ENCODE measurements at places on chromosomes 3 and 15. TPM values are rescaled to one million over a fixed set of nuclear protein-coding genes. Genes with fewer than 3 reads are reported as not detected.

DNA sequence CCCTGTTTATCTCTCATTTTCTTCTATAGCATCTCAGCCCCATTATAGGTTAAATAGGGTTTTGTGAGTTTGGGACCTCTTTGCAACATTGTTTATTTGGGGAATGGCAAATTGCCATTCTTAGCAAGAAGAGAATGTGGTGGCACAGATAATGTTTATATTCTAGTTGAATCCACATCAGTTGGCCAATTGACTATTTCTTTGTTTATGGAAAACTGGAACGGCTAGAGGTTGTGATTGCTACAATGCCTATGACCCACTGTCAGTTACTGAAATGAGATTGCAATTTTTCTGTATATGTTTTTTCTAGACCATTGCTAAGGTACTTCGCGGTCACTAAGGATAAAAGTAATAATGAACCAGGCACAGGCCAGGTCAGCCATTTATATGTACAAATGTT is 44.6 kb upstream of the CFAP20DC start:
- peaks cover 1% of the 10 kb centered on the region for H3K27me3 ChIP-seq
- H3K27ac ChIP-seq: no peak overlapping the region
- H3K4me1 ChIP-seq: no peaks in the 10 kb centered on the region
- DNase-seq: no peak
- H3K36me3 ChIP-seq: peaks cover 5% of the 10 kb centered on the region
- H3K4me3 ChIP-seq: no peak overlapping the region

The JMJD7 gene
- total RNA-seq: 7.1 TPM

The SKOR1 gene
- not detected for total RNA-seq

GRCh38 chr15:64454282-64454681 is 6.1 kb upstream of the ZNF609 start:
- H3K36me3 ChIP-seq: peaks cover 10% of the 10 kb centered on the region
- peaks cover 15% of the 10 kb centered on the region for H3K4me1 ChIP-seq
- no peaks in the 10 kb centered on the region for H3K27me3 ChIP-seq
- DNase-seq: no peak
- H3K27ac ChIP-seq: no peak overlapping the region

GRCh38 chr15:29031502-29032228 is 145.9 kb downstream of the APBA2 start:
- H3K27me3 ChIP-seq: peaks cover 1% of the 10 kb centered on the region
- no peak overlapping the region for H3K4me3 ChIP-seq
- DNase-seq: no peak

The A4GNT gene
- not detected for total RNA-seq

DNA sequence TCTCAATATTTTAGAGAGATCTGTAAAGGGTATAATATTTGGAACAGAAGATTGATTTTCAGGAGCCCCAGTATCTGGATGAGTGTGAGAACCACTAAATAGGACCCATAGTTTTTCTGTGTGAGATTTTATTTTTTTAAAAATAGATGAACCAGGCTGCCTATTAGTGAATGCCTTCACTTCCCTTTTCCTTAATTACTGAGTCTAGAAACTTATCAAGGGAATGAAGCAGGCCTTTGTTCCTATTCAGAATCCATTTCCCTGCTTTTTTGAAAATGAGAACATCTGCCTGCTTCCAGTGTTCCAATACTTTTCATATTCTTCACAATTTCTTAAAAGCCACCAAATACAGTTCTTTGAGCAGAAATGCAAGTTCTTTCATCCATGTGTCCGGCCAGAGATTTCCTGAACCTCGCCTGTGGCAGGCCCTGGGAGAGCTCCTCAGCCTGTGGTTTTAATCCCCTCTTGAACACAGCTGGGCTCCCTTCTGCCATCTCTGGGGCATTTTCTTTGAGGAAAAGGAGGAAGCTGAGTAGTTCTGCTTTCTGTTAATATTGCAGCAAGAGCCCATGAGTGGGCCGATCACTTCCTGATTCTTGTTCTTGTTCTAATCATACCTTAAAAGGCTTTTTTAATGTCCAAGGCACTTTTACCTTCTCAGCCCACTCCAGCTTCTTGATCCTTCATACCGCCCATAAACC is 4.7 kb downstream of the EHD4 start:
- peaks cover 49% of the 10 kb centered on the region for H3K4me1 ChIP-seq
- no peak overlapping the region for H3K4me3 ChIP-seq
- H3K27ac ChIP-seq: peak overlapping the region; percentile 56
- H3K36me3 ChIP-seq: no peaks in the 10 kb centered on the region
- no peak for DNase-seq
- peaks cover 2% of the 10 kb centered on the region for H3K27me3 ChIP-seq

DNA sequence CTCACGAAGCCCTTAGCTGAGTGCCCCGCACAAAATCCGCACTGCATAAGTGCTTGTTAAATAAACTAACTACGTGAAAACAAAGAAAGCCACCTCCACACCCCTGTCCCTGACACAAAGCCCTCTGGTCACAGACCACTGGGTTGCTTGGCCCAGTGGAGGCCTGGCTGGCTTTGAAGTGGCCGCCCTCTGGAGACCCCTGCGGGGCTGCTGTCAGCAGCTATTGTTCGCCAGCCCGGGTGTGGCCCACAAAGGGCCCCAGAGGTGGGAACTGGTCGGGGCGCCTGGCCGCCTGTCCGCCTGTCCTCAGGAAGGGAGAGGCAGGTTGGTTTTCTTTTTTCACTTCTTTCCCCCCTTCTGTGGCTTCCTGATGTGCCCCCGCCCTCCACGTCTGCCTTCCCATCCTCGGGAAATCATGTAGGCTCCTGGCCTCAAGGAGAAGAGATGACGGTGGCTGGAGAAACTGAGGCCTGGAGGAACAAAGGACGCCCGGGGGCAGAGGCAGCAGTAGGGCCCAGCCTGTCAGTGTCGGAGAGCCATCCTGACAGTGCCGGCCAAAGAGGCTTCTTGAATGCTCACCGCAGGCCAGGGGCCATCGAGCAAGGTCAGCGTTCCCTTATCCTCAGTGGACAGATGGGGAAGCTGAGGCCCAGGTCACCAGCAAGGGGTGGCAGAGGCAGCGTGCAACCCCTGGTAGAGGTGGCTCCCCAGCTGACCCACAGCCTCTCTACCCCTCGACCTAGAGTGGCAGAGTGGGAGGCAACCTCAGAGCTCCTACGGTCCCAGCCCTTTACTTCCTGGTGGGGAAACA is 61.1 kb downstream of the SLC6A6 start:
- no peak overlapping the region for H3K4me3 ChIP-seq
- H3K27me3 ChIP-seq: peaks cover 6% of the 10 kb centered on the region
- DNase-seq: no peak
- peaks cover 22% of the 10 kb centered on the region for H3K36me3 ChIP-seq

DNA sequence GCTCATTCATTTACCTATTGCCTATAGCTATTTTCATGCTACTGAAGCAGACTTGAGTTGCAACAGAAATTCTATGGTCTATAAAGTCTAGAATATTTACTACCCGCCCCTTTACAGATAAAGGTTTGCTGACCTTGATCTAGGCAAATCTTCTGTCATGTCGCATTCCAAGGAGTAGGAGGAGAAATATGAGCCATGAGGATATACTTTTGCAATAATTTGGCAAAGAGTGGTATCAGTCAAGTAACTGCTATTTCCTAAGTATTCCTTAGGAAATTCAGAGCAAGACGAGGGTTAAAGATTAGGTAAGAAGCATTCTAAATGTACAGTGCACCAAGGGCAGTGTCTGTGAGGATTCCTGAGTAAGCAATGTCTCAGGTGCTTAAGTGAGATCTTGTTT is 121.0 kb upstream of the NUDT16 start:
- H3K4me1 ChIP-seq: no peaks in the 10 kb centered on the region
- no peak overlapping the region for H3K4me3 ChIP-seq
- no peak for DNase-seq
- H3K36me3 ChIP-seq: no peaks in the 10 kb centered on the region
- H3K27me3 ChIP-seq: no peaks in the 10 kb centered on the region
